ENCODE measurements at places on chromosomes 2 and 18.

GRCh38 chr18:63909870-63910269 lies 2.1 kb downstream of the SERPINB10 start:
- no peaks in the 10 kb centered on the region for H3K27me3 ChIP-seq
- no peak overlapping the region for H3K4me3 ChIP-seq
- DNase-seq = no peak
- no peaks in the 10 kb centered on the region for H3K36me3 ChIP-seq
- no peak overlapping the region for H3K27ac ChIP-seq
- H3K4me1 ChIP-seq = no peaks in the 10 kb centered on the region

DNA sequence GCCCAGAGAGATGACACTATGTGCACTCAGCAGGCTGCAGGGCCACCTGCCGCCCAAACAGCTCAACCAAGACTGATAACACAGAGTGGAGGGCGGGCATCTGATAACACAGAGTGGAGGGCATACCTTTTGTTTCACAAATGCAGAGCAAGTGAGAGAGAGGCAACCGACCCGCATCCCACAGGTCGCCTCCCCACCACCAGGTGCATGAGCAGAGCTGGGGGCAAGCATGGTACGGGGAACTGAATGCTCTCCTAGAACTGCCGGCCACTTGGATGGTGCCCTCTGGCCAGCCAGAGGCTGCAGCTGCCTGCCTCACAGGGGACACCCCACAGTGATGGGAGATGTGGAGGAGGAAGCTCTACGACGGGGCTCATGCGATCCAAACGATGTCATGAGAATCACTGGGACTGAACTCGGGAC lies 49.5 kb downstream of the ANO7 start:
- H3K4me3 ChIP-seq = no peak overlapping the region
- H3K4me1 ChIP-seq = no peaks in the 10 kb centered on the region
- no peak overlapping the region for H3K27ac ChIP-seq
- no peaks in the 10 kb centered on the region for H3K27me3 ChIP-seq
- H3K36me3 ChIP-seq = peaks cover 95% of the 10 kb centered on the region

GRCh38 chr18:69161383-69162028 lies 239.2 kb upstream of the DOK6 start:
- H3K4me3 ChIP-seq = no peak overlapping the region
- H3K4me1 ChIP-seq = no peaks in the 10 kb centered on the region
- H3K27ac ChIP-seq = no peak overlapping the region
- H3K27me3 ChIP-seq = no peaks in the 10 kb centered on the region
- no peak for DNase-seq

DNA sequence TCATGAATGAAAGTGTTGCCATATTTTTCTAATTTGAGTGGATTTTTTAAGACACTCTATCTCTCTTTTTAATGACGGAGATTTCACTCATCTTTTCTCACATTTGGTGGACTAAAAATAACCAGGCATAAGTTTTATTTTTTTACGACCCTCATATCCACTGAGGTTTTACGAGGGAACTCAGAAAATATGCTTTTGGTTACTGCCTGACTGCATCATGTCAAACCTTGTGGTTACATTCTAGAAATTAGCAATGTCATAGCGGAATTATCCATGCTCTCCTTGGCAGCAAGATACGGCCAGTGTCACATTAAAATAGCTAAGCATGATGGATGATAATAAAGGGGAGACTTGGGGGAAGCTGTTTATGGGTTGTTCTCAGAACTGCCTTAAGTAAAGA lies 428.6 kb upstream of the FSHR start:
- H3K27me3 ChIP-seq = no peaks in the 10 kb centered on the region
- no peaks in the 10 kb centered on the region for H3K36me3 ChIP-seq
- H3K4me1 ChIP-seq = no peaks in the 10 kb centered on the region
- no peak overlapping the region for H3K4me3 ChIP-seq

DNA sequence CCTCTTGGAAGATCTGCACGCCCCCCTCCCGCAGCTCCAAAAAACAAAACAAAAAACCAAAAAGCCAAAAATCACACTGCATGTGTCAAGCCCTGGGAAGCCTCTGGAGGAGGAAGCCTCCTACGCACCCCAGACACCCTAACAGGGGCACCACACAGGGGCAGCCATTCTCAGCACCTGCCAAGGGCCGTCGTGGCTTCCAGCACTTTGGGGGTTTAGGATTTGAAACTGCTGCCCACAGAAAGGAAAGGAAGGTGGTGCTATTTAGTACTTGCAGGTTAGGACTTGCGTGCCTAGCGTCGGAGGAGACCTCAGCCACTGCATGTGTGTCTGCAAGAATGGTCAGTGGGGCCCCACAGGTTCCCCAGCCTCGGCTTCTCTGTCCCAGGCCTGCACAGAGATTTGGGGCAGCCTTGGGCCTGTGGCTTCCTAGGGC lies 419 bp upstream of the GPR55 start:
- H3K36me3 ChIP-seq = no peaks in the 10 kb centered on the region
- no peaks in the 10 kb centered on the region for H3K27me3 ChIP-seq
- H3K4me3 ChIP-seq = no peak overlapping the region
- no peak for DNase-seq
- no peak overlapping the region for H3K27ac ChIP-seq

DNA sequence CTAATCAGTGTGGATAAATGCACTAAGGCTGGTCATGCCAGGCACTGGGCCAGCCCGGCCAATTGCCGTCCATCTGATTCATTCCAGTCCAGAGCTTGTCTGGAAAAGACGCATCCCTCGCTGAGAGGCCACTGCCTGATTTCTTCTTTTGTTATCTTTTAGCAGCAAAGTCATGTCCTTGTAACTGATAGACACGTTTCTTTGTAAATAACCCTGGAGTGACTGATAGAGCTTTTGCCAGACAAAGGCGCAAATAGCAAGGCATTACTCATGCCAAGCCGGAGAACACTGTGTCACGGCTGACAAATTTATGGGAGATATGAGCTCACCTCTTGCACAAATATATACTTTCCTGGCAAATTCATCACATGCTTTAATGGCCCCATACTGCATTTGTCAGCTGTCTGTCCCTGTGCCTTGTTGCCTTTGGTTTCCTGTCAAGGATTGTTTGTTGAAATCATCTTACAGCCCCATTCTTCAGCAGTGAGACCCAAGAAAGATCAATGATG lies 164.4 kb downstream of the ETAA1 start:
- DNase-seq = no peak
- no peaks in the 10 kb centered on the region for H3K27me3 ChIP-seq
- no peaks in the 10 kb centered on the region for H3K36me3 ChIP-seq

DNA sequence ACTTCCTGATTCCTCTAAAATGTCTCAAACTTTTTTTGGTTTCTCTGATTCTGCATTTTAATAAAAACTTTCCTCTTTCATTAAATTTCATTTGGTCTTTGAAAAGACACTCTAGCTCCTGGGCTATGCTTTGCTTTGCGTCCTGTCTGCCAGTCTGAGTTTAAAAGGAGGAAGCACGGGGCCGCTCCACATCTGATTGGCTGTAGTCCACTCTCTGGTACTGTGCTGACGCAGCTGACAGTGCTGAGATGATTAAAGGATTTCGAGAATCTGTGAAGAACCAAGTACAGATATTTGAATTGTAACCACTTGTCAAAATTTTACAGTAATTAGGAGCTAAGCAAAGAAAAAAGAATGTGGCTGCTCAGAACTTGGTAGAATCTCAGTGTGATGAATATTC lies 199.6 kb upstream of the HNMT start:
- no peaks in the 10 kb centered on the region for H3K36me3 ChIP-seq
- DNase-seq = no peak
- H3K4me1 ChIP-seq = no peaks in the 10 kb centered on the region

GRCh38 chr2:179377296-179377695 lies 112.7 kb upstream of the SESTD1 start:
- no peaks in the 10 kb centered on the region for H3K27me3 ChIP-seq
- DNase-seq = no peak
- H3K36me3 ChIP-seq = no peaks in the 10 kb centered on the region
- H3K27ac ChIP-seq = no peak overlapping the region

DNA sequence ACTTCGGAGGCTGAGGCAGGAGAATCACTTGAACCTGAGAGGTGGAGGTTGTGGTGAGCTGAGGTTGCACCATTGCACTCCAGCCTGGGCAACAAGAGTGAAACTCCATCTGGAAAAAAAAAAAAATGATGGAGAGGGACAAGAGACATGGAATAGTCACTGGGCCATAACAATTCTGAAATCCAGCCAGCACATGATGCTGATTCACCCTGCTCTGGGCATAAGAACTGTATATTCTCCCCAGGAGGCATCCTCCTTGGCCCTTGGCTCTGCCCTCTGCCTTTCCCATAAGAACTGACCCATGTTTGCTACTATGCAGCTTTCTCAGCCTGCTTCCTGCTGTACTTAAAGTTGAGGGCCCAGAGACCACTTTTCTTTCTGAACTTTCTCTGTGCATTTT lies 297.7 kb downstream of the GBX2 start:
- no peak overlapping the region for H3K27ac ChIP-seq
- H3K4me1 ChIP-seq = no peaks in the 10 kb centered on the region
- no peaks in the 10 kb centered on the region for H3K27me3 ChIP-seq
- H3K36me3 ChIP-seq = no peaks in the 10 kb centered on the region

DNA sequence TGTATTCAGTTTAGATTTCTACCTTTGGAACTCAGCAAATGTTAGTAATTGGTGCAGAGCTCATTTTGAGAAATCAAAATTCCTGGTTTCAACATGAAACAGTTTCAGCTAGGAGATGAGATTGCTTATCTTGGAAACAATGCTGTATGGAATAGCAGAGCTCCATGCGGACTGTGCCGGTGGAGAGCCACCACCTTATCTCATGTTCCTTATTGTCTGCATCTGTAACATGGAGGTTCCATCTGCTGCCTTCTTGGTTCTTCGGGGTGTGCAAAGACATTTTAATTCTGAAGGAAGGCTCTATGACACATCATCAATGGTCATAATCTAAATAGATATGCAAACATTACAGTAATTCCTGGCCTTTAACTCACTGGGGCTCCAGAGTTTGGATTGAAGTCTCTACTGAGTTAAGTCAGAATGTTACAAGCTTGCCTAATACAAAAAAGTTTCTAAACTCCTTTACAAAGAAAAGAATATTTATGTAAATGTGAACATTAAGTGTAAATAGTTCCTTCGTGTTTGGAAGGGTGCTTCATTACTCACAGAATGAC lies 65.3 kb downstream of the PRKRA start:
- DNase-seq = no peak
- no peaks in the 10 kb centered on the region for H3K27me3 ChIP-seq
- H3K4me1 ChIP-seq = no peaks in the 10 kb centered on the region
- no peak overlapping the region for H3K27ac ChIP-seq
- no peak overlapping the region for H3K4me3 ChIP-seq
- no peaks in the 10 kb centered on the region for H3K36me3 ChIP-seq

- DNase-seq = no peak
- H3K27ac ChIP-seq = no peak overlapping the region
Observed at GRCh38 chr2:36392571-36393255, 37.1 kb downstream of the CRIM1 start.

- no peaks in the 10 kb centered on the region for H3K36me3 ChIP-seq
- no peak overlapping the region for H3K4me3 ChIP-seq
- no peaks in the 10 kb centered on the region for H3K4me1 ChIP-seq
- no peaks in the 10 kb centered on the region for H3K27me3 ChIP-seq
- H3K27ac ChIP-seq = no peak overlapping the region
Observed at GRCh38 chr2:236956641-236957040, 129.0 kb upstream of the COPS8 start.

GRCh38 chr2:54267577-54267976 lies 11.5 kb upstream of the TSPYL6 start:
- H3K36me3 ChIP-seq = no peaks in the 10 kb centered on the region
- no peaks in the 10 kb centered on the region for H3K27me3 ChIP-seq
- H3K27ac ChIP-seq = no peak overlapping the region
- DNase-seq = no peak

DNA sequence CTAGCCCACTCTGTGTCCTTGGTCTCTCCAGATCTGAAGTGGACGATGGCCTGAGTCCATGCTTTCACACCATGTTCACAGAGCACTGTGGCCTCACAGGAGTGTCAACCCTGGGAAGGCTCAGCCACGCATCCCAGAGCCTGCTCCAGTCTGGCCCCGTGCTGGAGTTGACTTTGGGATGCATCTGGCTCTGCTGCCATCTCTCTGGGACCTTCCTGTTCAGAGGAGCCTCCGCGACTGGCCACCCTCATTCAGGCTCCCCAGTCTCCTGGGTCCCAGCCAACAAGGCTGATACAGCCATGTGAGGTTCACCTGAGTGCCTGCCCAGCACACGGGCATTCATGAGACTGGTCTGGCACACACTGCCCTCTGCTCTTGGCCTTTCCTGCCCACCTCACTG lies 199.7 kb upstream of the RAB6C start:
- no peaks in the 10 kb centered on the region for H3K4me1 ChIP-seq
- no peak for DNase-seq
- H3K27ac ChIP-seq = no peak overlapping the region
- no peak overlapping the region for H3K4me3 ChIP-seq
- no peaks in the 10 kb centered on the region for H3K27me3 ChIP-seq

- DNase-seq = no peak
- no peaks in the 10 kb centered on the region for H3K4me1 ChIP-seq
- no peaks in the 10 kb centered on the region for H3K36me3 ChIP-seq
- H3K27me3 ChIP-seq = no peaks in the 10 kb centered on the region
- no peak overlapping the region for H3K27ac ChIP-seq
Observed at GRCh38 chr18:47410139-47410538, 158.7 kb upstream of the SKOR2 start.

DNA sequence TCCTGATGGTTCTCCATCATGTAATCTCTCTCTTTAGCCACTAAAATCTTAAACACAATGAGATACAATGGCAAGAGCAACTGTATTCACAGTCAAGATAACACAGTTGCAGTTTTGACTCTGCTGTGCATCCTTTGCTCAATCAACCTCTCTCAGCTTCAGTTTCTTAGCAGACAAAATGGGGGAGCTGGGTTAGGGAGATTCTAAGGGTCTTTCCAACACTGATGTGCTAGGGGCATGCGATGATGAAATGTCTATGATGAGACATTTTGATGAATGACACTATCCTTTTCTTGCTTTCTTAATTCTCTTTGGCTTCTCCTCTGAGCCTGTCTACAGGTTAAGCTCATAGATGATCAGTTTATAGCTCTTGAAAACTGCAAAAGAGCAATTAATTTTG lies 1.1 kb downstream of the SERPINB10 start:
- H3K36me3 ChIP-seq = no peaks in the 10 kb centered on the region
- no peaks in the 10 kb centered on the region for H3K27me3 ChIP-seq
- DNase-seq = no peak
- no peak overlapping the region for H3K27ac ChIP-seq
- H3K4me3 ChIP-seq = no peak overlapping the region
- no peaks in the 10 kb centered on the region for H3K4me1 ChIP-seq

- peaks cover 11% of the 10 kb centered on the region for H3K4me1 ChIP-seq
- peak overlapping the region; percentile 13 for H3K27ac ChIP-seq
- no peak overlapping the region for H3K4me3 ChIP-seq
- DNase-seq = no peak
- no peaks in the 10 kb centered on the region for H3K36me3 ChIP-seq
Observed at GRCh38 chr2:45432406-45432805, 178.7 kb downstream of the SRBD1 start.

GRCh38 chr2:100924520-100925451 lies 77.3 kb upstream of the RPL31 start:
- H3K27ac ChIP-seq = peak overlapping the region; percentile 86
- H3K4me3 ChIP-seq = peak overlapping the region; percentile 58
- no peaks in the 10 kb centered on the region for H3K36me3 ChIP-seq
- peak; percentile 71 for DNase-seq

GRCh38 chr2:28361991-28362710 lies 30.5 kb upstream of the FOSL2 start:
- no peaks in the 10 kb centered on the region for H3K4me1 ChIP-seq
- H3K27ac ChIP-seq = no peak overlapping the region
- no peaks in the 10 kb centered on the region for H3K36me3 ChIP-seq
- no peaks in the 10 kb centered on the region for H3K27me3 ChIP-seq

GRCh38 chr18:3554091-3554601 lies 104.2 kb downstream of the TGIF1 start:
- H3K4me1 ChIP-seq = no peaks in the 10 kb centered on the region
- no peak overlapping the region for H3K27ac ChIP-seq
- no peaks in the 10 kb centered on the region for H3K36me3 ChIP-seq
- no peak for DNase-seq
- no peaks in the 10 kb centered on the region for H3K27me3 ChIP-seq
- H3K4me3 ChIP-seq = no peak overlapping the region
